ENCODE measurements at places on chromosomes 3 and 15. TPM values are rescaled to one million over a fixed set of nuclear protein-coding genes. Genes with fewer than 3 reads are reported as not detected.
A peak's percentile ranks its signal among the peaks of the same experiment; 100 is the strongest.

Gene MAGEF1
- 12.0 TPM for total RNA-seq

GRCh38 chr3:191358929-191359328 is 28.6 kb upstream of the UTS2B start:
- DNase-seq = no peak

DNA sequence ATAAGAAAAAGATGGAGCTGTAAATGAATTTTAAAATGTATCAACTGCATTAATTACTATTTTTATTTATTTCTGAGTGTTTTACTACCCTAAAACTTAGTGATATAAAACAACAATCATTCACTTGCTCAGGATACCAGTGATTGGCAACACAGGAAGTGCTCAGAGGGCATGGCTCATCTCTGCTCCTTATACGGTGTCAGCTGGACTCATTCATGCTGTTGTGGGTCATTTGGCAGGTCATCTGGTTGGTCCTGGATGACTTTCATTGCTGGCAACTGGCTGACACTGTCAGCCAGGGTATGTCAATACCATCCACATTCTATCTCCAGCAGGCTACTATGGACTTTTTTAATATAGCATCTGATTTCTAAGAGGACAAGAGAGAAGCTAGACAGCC is 689.6 kb upstream of the NECTIN3 start:
- DNase-seq = peak; percentile 51

Gene TGM5
- not detected for total RNA-seq

GRCh38 chr15:68640791-68641331 is 62.1 kb downstream of the CORO2B start:
- no peak for DNase-seq

Gene SRPRB
- 73.3 TPM for total RNA-seq

- DNase-seq = no peak
Measured at GRCh38 chr3:147807776-147808175, 398.6 kb downstream of the ZIC1 start.

Gene LSMEM2
- not detected for total RNA-seq

Gene SERINC4
- total RNA-seq = 0.18 TPM

Gene XPC
- total RNA-seq = 18.8 TPM

Gene PIF1
- 0.93 TPM for total RNA-seq

GRCh38 chr3:185322101-185322719 is 40.7 kb upstream of the MAP3K13 start:
- no peak for DNase-seq

Gene SPSB4
- total RNA-seq = 0.35 TPM

GRCh38 chr3:20648921-20649381 is 462.9 kb upstream of the SGO1 start:
- no peak for DNase-seq

Gene CSPG4
- 0.23 TPM for total RNA-seq

DNA sequence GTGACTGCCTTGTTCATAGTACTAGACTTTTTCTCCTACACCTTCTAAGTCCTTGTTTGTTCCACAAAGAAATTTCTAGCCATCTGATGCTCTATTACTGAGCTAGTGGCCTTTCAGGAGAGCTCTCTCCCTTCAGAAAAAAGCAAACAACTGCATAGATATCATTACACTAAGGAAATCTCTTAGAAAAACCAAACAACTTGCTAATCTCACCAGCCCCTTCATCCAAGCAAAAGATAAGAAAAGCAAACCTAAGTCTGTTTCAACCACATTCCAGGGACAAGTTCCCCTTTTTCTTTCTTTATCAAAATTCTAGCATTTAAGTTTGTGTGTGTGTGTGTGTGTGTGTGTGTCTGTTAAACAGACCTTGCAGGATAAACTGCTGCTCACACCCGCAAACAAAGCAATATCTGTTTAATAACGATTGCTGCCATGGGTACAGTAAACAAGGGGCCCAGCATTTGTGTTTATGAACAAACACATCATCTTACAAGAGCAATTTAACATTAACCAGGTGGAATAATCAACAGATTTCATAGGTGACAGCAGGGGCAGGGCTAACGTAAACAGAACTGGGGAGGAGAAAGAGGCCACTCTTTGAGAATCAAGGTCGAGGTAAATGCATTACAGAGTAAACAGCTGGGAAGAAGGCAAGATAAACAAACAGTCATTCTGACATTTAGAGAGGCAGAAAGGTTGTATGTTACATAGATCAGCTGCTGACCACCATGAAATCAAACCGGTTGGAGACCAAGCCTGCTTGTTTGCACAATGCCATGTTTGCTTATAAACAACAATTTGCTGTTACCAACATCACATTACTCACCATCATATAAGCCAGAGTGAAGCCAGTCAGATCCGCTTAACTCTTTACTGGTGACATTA is 375.1 kb downstream of the FOXP1 start:
- peak; percentile 49 for DNase-seq

DNA sequence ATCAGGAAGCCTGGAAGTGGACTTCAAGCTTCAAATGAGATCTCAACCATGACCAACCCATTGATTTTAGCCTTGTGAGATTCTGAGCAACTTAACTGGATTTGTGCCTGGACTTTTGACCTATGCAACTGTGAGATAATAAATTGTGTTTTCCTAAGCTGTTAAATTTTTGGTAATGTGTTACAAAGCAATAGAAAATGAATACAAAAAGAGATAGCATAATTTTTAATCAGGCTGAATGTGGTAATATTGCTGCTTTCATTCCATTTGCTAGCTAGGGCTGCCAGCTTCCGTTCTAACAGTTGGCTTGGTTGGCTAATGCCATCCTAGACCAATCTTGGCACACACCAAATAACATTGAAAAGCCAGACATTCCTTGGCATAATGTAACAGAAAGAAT is 12.2 kb downstream of the PROS1 start:
- peak; percentile 60 for DNase-seq

Gene MAP6D1
- total RNA-seq = 0.65 TPM

Gene GOLGA8M
- total RNA-seq = 6.8 TPM

DNA sequence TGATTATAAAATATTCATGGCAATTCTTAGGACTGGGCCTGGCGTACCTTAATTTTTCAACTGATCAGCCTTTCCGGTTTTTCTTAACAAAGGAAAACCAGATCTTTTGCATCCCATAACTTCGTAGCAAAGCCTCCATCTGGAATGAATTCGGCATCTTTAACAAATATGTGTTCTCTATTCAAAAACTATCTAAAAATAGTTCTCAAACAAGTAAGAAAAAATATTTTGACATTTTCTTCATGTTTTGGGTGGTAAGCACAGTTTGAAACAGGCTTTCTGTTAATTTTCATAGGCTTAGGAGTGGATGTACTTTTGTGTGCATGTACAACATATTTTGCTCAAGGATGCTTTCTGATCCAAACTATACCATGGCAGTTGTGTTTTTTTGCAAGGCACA is 55.1 kb downstream of the RBMS3 start:
- no peak for DNase-seq

DNA sequence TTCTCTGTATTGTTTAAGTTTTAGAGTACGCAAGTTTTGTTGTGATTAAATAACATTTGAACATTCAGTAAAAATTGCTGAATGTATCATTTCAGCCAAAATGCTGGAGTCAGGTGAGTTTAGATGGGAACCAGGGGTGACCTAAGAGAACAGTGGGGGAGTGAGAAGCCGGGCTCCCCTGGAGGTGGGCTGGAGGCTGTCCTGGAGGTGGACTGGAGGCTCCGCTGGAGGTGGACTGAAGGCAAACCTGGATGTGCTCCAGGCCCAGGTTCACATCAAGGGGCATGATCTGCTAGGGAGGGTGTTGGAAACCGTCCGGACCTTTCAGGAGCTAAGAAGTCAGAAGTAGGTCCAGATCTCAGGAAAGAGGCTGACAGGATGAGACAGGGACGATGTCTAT is 23.7 kb downstream of the DNAJB8 start:
- DNase-seq = no peak

GRCh38 chr15:82556315-82557035 is 16.2 kb upstream of the RPS17 start:
- no peak for DNase-seq

DNA sequence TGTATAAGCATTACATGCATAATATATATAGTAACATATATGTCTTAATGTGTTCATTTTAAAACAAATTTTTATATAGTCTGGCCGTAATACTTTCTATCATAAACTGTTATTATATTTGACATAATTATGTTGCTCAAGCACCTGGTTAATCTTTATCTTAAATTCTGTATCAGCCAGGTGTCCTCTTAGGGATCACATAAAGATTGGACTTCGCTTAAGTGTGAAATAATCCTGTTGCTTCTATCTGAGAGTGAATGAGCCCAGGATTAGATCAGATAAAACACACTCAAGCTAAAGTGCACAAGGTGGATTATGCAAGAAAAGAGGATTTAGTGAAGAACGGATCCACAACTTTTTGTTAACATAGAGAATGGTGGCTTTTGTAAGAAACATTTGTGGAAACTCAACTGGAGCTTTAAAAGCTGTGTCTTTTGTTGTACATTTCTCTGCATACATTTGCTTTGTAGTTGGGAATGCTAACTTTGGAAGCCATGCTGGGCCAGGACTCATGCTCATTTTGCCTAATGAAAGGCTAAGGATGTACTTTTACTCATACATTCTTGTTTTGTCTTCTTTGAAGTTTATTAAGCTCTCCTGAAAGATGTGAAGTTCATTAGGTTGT is 437.8 kb downstream of the ZIC1 start:
- DNase-seq = no peak

- DNase-seq = no peak
Measured at GRCh38 chr15:57382969-57383368, 6.7 kb downstream of the CGNL1 start.

DNA sequence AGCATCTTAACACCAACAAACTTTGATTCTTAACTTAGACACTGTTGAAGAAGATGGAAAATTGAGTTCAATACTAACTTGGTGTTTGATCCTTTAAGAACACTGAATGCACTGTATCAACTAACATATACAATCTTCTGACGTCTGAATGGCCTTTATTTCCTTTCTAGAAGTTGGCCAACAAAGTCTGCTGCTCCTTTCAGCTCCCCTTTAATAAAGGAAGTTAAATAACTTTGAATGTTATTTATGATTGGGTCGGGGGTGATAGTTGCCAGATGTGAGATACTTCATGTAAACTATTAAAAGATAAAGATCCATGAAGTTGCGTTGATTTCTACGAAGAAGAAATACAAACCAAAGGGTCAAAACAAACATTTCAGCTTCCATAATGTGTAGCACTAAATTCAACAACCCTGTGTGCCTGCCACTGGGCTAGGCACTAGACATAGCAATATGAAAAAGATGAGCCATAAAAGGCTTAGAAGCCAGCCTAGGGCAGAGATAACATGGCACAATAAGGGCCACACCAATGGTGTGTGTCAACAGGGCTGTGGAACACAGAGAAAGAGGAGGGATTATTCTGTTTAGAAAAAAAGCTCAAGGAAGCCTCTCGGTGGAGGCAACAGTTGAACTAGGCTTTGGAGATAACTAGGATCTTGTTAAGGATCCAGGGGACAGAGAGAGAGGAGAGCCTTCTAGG is 337.8 kb downstream of the MECOM start:
- DNase-seq = no peak

Gene PLD1
- total RNA-seq = 15.2 TPM

- DNase-seq = peak; percentile 62
Measured at GRCh38 chr3:160941885-160942494, 163.2 kb downstream of the B3GALNT1 start.

- no peak for DNase-seq
Measured at GRCh38 chr3:124496061-124496460, 234.2 kb upstream of the UMPS start.

DNA sequence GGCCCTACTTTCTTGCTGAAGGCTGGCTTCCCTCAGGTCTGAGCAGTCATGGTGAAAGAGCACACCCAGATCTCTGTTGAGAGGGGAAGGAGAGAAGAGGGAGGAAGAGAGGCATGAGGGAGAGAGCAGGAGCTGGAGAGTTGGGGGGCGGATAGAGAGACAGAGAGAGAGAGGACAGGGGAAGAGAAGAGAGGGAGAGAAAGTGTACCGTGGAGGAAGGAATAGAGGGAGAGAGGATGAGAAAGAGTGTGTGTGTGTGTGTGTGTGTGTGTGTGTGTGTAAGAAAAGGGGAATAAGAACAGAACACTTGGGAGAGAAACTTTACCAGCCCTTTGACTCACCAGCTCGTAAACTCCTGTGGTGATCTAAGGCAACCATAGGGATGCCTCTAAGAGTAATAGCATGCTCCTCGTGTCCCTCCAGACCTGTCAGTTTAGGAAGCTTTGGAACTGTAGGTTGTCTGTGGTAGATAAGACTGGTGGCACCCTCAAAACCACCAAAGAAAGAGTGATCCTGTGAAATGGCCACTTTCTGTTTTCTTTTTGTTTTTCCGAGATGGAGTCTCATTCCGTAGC is 18.2 kb downstream of the ZNF592 start:
- no peak for DNase-seq

DNA sequence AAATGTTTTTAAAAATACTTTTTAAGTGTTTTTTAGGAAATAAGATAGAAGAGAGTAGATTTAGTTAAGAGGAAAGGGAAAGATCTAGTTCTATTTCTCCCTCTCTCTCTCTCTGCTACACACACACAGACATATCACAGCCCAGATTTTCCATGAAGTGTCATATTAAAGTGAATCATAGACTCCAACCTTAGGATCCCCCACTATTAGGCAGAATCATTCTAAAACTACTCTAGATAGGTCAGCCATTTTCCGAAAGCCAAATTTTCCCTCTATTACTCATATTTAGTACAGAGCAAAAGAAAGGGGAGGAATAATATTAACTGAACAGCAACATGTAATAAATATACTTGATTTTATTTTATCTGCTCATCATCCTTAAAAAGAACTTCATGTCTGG is 45.1 kb upstream of the RSL24D1 start:
- DNase-seq = no peak

GRCh38 chr3:168123201-168124176 is 27.8 kb upstream of the GOLIM4 start:
- DNase-seq = no peak

DNA sequence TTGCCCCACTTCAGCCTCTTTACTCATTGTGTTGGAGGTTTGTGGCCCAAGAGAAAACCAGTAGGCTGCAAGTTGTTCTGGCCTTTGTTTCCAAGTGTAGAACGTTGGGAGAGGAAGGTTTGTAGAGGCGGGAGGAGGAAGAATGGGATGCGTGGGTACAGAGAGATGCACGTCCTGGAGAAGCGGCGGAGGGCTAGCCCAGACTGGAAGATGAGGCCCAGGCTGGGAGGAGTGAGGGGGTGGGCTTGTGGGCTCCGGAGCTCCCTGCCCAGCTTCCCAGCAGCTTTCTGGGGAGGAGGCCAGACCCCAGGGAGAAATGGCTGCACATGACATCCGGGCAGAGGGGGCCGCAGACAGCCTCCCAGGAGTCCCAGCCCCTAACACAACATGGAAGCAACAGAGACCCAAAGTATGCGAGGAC is 5.3 kb downstream of the PLA2G4F start:
- DNase-seq = no peak

- DNase-seq = no peak
Measured at GRCh38 chr15:98445315-98445714, 203.0 kb upstream of the IGF1R start.

Gene FURIN
- total RNA-seq = 281 TPM

Gene LMAN1L
- not detected for total RNA-seq
